ENCODE measurements at places on chromosomes 7 and 10. TPM values are rescaled to one million over a fixed set of nuclear protein-coding genes. Genes with fewer than 3 reads are reported as not detected.

- DNase-seq: no peak
Measured at GRCh38 chr10:93612311-93612710, at the start of gene PDE6C. Gene PDE6C, plus strand, starts transcription at chr10:93612537. Its CDS starts 189 bp downstream, at chr10:93612726.

- DNase-seq: no peak
Measured at GRCh38 chr10:111392910-111393309, 316.1 kb downstream of the ADRA2A start.

GRCh38 chr7:140003913-140004382 is 58.8 kb downstream of the PARP12 start:
- DNase-seq: no peak

DNA sequence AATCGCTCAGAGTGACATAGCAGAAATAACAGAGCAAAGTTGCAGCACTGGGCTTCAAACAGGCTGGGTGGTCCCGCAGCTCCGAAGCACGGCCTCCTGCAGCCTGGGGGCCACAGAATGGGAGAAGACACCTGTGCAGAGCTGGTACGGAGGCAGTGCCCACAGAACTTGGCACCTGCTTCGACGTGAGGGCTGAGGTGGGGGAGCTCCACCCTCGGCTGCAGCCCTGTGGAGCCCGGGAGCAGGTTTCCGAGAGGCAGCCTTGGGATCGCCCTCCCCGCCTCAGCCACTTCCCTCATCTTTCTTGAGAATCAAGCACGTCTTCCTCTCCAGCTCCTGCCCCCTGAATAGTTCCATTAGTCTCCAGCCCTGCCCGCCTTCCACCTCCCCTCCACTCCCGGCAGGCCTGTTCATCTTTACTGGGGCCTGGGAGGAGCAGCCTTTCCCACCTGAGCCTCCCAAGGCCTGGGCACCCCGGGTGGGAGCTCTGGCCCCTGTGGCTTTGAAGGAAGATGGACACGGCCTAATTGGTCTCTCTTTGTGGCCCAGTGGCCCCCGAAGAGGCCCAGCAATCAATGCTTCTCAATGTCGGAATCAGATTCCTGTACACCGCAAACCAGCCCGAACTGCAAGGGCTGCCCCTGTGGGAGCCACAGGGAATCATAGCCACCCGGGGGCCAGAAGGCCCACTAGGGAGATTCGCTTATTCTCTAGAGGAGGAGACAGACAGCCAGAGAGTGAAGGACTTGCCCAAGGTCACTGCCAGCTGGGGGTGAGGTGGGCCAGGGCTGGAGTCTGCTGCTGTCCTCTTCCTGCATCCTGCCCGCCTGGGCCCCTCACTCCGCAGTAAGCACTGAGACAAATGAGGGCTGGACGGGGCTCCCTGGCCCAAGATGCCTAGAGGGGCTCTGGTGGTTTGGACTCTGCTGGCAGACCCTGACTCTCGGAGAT is 17.0 kb upstream of the PCBD1 start:
- no peak for DNase-seq

DNA sequence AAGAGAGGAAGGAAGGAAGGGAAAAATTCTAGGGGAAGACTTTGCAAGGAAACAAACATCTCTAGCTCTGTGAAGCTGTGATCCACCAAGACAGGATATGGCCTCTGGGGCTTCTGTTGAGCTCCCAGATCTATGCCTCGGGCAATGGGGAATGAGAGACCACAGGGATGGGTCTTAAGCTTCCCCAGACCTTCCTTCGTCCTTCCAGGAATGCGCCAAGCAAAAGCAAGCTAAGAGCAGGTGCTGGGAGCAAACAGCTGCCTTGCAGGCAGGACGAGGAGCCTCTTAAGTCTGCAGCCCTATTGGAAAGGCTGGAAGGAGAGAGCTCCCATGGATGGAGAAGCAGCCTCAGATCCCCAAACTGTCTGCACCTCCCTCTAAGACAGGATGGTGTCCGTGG is 21.9 kb upstream of the ELN start:
- DNase-seq: no peak

PLXNA4 gene
- 11.4 TPM for total RNA-seq

CALML3 gene
- total RNA-seq: not detected

GRCh38 chr10:103915796-103916195 is 2.2 kb downstream of the STN1 start:
- DNase-seq: no peak

MNX1 gene
- not detected for total RNA-seq

- DNase-seq: no peak
Measured at GRCh38 chr7:83476511-83477050, 172.4 kb downstream of the SEMA3E start.

DNA sequence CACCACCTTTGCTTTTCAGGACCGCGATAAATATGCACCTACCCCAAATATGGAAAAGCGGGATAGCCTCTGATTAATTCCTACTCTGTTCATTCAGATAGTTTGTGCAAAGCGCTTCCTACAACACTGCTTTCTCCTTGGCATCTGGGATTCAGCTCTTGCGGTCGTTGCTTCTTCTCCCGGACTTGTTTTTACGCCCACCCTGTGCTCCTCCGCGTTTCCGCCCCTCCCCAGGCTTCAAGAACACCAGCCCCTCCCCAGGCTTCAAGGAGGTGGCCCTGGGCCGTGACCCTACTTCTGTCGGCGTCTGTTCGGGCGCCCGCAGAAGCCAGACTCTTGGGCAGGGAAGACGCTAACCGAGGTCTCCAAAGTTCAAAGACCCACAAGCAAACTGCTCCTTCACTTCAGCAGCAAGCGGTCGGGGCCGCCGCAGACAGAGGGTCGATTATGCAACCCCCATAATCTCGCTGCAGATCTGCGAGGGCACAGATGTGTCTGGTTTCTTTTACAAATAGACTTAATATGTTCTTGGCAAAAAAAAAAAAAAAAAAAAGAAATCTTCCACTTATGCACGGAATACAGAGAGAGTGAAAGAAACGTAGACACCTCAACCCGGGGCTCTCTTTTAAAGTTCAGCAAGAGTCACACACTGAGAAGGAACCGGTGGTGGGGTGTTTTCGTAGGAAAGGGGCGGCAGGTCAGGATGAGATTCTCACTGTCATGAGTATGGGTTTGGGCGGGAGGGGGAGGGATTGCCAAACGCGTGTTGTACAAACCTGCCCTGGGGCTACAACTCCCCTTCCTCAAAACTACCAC is 1.9 kb downstream of the DLX5 start:
- DNase-seq: no peak

SFTPA1 gene
- 0.40 TPM for total RNA-seq

GRCh38 chr10:47082055-47082784 is 171.0 kb downstream of the PTPN20 start:
- no peak for DNase-seq

DNA sequence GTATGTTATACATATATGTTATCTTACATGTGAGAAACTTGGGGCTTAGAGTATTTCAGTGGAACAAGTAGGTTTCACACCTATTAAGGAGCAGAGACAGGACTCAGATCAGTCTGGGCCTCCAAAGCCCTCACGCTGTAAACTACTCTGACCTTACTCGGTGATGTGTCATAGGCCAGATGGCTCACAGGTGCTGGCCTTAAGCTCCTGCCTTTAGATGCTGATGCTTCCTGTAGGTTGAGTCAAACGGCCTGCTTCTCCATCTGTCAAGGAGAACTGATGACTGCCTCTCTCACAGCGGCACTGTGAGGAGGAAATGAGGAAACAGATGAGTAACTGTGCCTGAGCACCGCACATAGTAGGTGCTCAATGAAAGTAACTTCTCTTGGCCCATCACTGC is 312.6 kb upstream of the COBL start:
- DNase-seq: no peak

DNA sequence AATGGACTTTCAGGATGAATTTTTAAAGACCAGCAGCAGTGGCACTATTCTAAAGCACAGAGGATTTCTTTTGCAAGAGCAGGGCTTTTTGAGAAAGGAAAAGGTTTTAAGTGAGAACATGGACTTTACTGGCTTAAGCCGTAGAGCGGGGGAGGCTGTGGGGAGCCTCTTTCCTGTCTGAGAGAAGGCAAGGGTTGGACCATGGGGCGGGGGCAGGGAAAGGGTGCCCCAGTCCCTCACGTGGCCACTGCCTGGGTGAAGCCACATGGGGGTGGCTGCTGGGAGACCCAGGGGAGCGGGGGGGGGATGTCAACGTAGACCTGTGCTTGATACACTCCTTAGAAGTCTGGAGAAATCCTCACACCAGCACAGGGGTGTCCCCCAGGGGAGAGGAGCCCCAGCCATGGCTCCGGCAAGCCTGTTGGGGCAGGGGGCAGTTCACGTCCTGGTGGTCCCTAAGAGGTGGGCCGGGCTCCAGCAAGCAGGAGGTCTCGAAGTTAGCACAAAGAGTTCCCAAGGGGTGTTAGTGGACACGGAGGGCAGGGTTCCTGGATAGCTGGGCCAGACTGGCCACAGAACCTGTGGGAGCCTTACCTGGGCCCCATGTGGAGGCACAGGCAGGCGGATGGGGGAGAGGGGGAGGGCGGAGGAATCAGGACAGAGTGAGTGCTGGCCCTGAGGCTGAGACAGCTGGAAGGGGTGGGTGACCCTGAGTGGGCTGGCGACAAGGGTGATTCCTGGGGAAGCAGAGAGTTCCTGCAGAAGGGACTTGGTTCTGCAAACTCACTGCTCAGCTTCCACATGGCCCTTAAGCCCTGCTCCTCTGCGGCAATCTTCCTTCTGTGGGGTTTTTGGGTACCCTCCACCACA is 36.9 kb upstream of the ELFN1 start:
- DNase-seq: no peak

DNA sequence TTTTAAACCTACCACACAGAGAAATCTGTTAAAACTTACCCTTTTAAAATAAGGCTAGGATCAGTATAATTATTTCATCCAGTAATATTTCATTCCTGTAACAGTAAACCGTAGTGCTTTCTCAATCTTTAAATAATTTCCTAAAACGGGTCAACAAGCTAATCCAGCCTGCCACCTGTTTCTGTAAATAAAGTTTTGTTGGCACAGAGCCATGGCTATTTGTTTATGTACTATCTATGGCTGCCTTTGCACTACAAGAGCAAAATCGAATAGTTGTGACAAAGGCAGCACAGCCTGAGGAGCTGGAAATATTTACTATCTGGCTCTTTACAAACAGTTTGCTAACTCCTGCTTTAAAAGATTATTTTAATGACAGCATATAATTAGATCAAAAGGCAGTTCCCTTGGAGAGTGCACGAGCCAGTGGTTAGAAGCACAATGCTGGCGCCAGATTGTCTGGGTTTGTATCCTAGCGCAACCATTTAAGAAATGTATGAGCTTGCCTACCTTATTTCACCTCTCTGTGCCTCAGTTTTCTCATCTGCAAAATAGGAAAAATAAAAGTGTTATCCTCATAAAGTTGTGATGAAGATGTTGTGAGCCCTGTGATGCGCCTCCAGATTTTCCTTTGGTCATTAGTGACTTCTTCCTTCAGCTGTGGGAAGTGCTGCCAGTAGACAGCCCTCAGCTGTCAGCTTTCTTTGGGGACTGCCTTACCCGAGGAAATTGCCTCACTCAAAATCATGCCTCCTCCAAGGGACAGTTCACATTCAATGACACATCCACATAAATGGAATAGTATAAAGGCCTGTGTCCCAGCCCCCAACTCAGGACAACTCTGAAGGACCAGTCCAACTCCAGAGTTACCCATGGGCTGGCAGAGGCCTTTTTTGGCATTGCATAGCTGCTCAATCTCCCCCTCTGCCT is 11.8 kb upstream of the MIOS start:
- DNase-seq: no peak

ACTL6B gene
- total RNA-seq: not detected

- no peak for DNase-seq
Measured at GRCh38 chr10:122665946-122666345, 33.7 kb downstream of the C10orf120 start.

- DNase-seq: peak; percentile 45
Measured at GRCh38 chr10:71770255-71770654, 3.1 kb downstream of the VSIR start.

GRCh38 chr7:132465516-132465915 is 110.8 kb downstream of the PLXNA4 start:
- DNase-seq: no peak

PPP1R3A gene
- total RNA-seq: not detected

GRCh38 chr7:285731-286130 is 4.2 kb upstream of the FOXL3 start:
- peak; percentile 9 for DNase-seq

HSPA14 gene
- 9.0 TPM for total RNA-seq

GRCh38 chr7:108455551-108455997 is 662 bp downstream of the NRCAM start:
- no peak for DNase-seq

SEMA4G gene
- total RNA-seq: 17.1 TPM

RP9 gene
- 11.0 TPM for total RNA-seq

DNA sequence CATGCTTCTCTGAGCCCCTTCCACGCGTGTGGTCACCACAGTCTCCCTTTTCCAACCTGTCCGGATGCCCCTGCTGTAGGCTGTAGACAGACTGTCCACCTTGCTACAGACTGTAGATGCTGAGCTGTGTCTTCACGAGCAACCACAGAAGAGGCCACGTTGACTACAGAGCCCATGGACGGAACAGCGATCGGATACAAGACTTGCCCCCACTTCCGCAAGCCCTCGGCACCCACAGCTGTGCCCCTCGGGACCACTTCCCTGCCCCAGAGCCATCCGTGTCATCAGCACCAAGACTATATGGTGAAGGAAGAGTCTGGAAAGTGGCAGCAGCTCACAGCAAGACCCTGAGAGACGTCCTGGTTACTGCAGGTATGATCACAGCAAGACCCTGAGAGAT is 491.4 kb downstream of the DNAJB6 start:
- DNase-seq: no peak
